ENCODE measurements at places on chromosomes 2 and 18.

DNA sequence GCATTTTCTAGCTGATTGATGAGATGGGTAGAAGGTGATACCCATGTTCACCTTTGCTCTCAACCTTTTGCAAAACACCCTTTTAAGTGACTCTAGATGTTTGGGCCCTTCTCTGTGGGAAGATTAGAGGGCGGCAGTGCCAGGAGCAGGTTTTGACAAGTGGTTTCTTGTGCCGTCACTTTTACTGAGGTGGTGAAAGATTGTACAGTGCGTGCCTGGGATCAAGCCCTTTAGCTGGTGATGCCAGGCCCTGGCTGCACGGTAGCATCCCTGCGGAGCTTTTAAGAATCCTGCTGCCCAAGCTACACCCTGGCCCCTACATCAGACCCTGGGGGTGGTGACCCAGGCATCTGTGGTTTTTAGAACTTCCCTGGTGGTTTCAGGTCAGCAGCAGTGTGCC lies 29.1 kb downstream of the MTCL1 start:
- no peak for DNase-seq

- no peak for DNase-seq
Observed at GRCh38 chr2:219461669-219462068, 27.0 kb downstream of the SPEG start.

- no peak for DNase-seq
Observed at GRCh38 chr18:38902796-38903195, 1337.2 kb upstream of the CELF4 start.

DNA sequence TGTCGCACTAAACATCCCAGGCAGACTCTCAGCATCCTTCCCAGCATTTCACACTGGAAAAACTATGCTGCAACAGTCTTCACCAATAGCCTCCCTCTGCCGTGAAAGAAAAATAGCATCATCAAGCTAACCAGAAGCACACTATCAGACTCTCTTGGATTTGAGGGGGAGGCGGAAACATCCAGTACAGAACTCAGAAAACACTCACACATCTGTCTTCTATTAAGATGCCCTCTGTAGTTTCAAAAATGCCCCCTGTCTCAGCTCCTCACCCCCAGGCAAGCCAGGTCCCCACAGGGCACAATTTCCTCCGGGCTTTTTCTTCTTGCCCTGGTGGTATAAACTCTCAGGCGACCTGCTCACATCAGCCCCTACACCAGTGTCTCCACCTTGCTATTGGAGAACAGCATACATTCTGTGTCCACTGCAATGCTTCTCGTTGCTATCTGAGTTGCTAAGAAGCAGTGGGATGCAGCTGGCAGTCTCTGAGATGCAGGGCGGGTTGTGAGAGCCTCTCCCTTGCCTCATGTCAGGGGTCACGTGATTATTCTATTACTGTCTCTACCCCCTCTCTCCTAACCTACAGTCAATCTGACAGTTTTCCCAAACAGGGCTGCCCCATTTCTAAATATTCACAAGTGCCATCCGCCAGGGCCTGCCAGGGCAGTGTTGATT lies 189.9 kb downstream of the INO80D start:
- no peak for DNase-seq

DNA sequence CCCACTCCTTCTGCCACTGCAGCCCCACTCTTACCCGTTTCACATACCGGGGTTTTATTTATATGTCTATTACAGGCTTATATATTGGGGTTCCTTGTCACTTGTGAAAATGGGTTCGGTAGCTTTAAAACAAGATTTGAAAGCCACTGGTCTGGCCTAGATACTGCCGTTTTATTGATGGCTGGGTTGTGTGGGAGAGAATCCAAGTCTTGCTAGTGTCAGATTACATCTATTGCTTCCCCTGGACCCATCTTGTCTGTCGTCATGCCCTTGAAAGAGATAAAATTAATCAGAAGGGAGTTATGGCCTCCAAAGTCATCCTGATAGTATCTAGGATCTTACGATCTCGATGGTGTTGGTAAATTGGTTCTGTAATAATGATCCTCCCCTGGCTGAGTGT lies 79.4 kb downstream of the EIPR1 start:
- DNase-seq = no peak

DNA sequence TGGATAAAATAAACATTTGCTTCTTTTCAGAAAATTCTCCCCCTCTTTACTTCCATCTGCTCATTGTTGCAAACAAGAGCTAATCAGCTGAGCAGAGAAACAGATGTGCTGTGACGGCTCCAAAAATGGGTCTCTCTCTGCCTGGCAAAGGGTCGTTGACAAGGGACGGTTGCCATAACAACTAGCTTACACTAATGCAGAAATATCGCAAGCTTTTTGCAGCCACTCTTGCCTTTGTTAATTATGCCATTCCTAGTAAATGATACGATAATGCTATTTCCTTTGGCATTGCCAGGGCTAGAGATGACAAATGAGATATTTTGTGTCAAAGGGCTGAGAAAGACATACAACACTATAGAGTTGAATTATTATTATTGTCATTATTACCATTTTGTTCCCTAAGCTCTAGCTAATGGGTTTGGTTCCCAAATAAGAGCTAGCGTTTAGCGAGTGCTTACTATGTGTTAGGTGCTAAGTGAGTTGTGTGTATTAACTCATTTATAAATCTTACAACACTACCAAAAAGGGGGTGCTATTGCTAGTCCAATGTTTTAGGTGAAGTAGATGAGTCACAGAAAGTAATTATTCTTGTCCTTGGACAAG lies 46.8 kb downstream of the MYO3B start:
- no peak for DNase-seq

Data from fibroblast of skin of left quadriceps (primary cell).